ENCODE measurements at places on chromosomes 5 and 9.

- DNase-seq: no peak
Observed at GRCh38 chr9:112554516-112554915, 67.9 kb downstream of the KIAA1958 start.

DNA sequence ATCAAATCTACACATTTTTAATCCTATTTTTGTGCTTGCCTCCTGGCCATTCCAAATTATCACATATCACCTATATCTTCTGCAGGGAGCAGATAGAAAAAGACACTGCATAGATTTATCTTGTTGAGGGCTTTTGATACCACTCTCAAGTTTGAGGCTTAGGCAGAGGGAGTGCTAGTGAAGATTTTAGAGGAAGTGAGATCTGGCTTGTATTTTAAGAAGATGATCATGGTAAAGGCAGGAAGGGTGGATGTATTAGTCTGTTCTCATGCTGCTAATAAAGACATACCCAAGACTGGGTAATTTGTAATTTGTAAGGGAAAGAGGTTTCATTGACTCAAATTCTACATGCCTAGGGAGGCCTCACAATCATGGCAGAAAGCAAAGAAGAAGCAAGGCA lies 220.9 kb upstream of the TUT7 start:
- no peak for DNase-seq

DNA sequence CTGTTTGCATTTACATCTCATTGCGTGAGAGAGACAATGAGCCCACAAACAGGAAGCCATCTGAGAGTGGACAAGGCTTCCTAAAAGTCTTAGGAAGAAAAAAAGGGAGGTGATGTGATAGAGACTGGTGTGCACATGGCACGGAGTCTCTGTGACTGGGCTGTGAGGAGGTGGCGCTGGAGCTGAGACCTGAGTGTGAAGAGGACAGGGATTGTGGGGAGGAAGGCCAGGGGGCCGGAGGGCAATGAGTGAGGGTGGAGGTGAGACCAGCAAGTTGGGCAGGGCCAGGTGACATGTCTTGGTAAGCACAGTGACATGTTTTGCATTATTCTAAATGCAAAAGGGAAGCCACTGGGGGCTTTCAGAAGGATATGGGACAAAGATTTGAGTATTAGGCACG lies 45.0 kb downstream of the TSPAN17 start:
- no peak for DNase-seq

DNA sequence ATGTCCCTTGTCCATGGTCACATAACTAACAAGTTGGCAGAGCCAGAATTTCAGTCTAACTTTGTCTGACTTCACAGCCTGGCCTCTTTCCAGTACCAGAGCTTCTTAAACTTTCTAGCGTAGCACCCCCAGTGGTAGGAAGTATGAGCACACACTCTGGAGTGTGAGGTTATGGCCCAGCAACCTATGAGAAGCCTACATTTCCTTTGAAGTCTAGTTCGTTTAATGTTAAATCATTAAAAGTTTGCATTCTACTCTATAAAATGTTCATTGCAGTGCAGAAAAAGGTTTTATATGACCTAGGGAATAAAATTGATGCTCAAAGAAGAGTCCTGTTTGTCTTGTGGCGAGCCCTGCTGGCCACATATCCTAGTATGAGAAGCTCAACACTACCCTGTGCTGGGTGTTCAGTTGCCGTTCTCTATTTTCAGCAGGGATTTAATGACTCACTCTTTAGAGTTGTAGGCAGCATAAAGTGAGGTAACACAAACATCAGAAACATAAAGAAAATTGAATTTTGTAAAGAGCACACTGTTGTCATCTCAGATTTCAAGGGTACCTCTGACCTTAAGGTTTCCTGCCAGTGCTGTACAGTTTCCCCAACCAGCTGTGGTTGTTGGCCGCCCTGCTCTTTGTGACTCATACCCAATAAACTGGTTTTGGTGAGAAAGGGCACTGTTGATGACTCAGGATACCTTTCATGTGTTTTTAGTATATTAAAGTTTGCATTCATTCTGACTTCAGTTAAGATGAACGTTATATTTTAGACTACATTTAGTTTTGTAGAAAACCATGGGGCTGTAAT lies 14.3 kb downstream of the MCCC2 start:
- peak; percentile 82 for DNase-seq

GRCh38 chr5:12274236-12274635 lies 370.0 kb upstream of the CTNND2 start:
- no peak for DNase-seq

DNA sequence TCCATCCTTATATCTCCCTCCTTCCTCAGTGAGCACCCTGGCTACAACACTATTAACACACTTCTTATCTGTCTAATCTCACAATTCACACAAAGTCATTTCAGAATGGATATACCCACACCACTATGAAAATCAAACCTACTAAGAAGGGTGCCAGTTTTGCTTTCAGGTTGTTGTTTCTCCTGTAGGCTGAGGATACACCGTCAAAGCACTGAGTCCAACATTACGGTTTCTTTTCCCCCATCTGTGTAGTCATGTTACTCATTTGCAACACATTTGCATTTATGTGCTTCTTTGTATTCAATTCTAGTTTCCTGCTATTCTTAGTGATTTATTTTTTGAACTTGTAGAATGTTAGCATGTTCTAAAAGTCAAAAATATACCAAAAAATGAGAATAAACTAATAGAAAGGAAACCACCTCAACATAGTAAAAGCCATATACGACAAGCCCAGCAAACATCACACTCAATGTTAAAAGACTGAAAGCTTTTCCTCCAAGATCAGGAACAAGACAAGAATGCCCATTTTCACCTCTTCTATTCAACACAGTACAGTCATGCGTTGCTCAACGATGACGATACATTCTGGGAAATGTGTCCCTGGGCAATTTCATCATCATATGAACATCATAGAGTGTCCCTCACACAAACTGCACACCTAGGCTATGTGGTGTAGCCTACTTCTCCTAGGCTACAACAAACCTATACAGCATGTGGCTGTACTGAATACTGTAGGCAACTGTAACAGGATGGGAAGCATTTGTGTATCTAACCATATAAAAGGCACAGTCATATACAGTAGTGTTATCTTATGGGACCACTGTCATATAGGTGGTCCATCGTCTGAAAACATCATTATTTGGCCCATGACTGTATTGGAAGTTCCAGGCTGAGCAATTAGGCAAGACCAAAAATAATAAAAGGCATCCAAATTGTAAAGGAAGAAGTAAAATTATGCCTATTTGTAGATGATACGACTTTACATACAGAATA lies 6.3 kb downstream of the ROR2 start:
- no peak for DNase-seq

All from heart right ventricle (tissue), 16 donors.